AG04450 (cell line): ENCODE measurements at places on chromosomes 16 and 17.
A peak's percentile ranks its signal among the peaks of the same experiment; 100 is the strongest.

DNA sequence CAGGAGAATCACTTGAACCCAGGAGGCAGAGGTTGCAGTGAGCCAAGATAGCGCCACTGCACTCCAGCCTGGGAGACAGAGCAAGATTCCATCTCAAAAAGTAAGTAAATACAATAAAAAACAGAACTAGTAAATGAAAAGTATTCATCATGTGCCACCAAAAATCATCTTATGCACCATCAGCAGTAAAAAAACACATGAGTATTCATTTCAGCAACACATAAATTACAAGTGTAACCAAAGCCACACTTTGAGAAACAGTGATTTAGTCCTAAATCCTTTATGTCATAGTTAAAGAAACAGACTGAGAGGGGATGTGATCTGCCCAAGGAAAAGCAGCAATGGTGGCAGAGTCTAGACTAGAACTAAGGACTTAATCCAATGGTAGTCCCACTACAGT lies 13.0 kb downstream of the DCUN1D3 start:
- DNase-seq, result no peak

DNA sequence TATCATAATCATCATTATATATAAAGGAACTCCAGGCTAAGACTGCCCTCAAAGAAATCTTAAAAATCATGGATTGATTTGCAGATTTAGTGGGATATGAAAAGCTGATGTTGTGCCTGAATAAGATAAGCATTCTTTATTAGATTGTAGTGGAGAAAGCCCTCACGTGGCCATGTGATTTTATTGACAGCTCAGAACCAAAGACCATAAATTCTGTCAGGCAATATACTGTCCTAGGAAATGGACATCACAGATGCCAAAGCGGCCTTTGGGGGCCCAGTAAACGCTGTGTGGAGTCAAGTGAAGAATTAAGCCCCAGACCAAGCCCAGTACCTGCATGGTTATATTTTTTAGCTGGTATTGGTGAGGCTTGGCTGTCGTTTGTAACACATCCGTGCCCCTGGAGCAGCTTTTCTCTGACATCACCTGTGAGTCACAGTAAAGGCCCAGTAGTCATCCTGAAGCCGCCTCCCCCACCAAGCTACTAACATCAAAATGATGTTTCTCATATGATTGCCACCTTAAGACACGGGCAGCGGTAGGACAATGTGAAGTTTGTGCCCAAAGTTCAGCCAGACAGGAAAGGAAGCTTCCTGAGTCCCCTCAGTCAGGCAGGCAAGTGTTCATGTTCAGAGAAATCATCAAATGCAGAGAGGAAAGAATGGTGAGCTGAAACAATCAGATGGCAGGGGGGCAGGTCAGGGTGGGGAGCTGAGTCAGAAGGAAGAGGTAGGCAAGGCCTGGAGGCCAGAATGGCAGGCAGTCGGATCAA lies 209.4 kb downstream of the IRX3 start:
- peak; percentile 7 for DNase-seq

DNA sequence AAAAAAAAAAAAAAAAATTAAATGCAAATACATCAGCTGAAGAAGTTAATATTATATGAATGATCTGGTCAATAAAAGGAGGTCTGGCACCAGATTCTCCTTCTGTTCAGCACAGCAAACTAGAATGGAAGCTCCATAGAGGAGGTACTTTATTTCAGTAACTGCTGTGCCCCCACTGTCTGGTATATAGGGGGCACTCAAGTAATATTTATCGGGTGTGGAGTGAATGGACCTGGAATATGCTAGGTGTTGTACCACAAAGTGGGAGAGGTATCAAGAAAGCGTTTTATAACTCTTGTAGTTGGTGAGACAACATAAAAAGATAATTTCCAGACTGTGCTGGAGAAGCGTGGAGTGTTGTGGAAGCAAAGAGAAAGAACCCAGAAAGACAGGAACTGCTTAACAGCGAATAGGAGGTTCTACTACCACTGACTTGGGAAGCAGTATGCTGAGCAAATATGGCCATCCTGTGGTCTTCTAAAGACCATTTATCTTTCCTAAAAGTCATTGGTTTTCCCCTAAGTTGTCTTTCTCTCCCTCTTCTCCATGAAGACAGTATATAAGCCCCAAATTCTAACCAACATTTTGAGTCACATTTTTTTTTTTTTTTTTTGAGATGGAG lies 12.2 kb upstream of the PRKCA start:
- no peak for DNase-seq

GRCh38 chr16:85746460-85747215 lies 4.3 kb downstream of the C16orf74 start:
- no peak for DNase-seq

DNA sequence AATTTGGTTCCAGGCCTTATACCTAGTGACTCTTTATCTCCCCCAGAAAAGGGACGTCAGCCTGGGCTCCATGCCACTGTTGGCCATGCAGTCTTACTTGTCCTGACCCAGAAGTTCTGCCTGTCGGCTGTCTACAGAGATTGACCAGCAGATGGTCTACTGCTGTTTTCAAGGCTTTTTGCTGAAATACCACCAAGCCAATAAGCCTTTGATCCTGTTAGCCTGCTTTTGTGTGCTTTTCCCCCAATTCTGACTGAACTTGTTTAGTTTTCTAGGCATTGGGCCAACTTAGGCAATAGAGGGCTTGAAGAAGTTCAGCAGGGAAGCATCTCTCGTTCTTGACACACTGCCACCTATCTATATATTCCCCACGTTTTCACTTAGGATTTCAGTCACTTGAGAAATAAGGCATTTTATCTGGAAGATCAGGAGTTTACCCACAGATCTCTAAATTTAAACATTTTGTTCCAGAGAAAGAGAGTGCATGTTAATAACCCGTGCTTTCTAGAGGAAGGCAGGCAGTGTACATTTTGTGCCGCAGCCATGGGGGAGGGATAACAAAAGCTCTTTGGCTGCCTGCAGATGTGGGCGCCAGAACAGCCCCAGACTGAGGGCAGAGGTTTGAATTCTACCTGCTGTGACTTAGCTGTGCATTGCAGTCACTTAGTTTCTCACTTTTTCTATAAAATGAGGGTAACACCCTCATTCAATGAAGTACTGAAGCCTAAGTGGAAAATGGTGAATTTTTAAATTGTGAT lies 12.3 kb upstream of the CARMIL2 start:
- peak; percentile 45 for DNase-seq

DNA sequence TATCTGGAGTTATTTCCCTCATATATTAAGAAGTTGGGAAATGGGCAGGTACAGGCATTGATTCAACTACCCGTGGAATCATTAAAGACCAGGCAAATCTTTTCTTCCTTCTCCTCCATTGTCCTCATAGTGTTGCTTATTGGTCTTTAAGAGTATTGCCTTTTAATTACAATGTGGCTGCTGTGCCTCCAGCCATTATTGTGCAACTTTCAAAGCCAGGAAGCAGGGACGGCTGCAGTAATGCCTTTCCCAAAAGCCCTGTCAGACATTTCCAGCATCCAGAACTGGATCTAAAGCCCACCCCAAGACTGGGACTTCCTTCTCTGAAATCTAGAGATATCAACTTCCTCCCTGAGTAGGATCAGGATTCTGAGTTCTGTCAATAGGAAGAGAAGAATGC lies 42.3 kb upstream of the MED9 start:
- no peak for DNase-seq

GRCh38 chr17:69012895-69013805 lies 47.6 kb downstream of the ABCA9 start:
- DNase-seq, result no peak

DNA sequence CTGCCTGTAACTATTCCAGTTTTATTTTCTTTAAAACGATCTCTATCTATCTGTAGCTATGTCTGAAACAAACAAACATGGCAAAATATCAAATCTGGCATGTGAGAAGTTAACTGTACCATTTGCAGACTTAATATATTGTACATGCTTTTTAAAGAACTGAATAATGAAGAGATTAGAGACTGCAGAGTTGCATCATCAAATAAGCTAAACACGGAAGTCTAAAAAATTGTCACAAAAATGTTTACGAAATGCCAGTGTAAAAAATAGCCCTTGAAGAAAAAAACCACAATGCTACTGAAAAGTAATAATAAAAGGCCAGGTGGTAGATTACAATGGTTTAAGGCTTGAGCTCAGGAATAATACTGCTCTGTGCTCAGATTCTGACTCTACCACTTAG lies 43.1 kb downstream of the HS3ST3A1 start:
- no peak for DNase-seq

DNA sequence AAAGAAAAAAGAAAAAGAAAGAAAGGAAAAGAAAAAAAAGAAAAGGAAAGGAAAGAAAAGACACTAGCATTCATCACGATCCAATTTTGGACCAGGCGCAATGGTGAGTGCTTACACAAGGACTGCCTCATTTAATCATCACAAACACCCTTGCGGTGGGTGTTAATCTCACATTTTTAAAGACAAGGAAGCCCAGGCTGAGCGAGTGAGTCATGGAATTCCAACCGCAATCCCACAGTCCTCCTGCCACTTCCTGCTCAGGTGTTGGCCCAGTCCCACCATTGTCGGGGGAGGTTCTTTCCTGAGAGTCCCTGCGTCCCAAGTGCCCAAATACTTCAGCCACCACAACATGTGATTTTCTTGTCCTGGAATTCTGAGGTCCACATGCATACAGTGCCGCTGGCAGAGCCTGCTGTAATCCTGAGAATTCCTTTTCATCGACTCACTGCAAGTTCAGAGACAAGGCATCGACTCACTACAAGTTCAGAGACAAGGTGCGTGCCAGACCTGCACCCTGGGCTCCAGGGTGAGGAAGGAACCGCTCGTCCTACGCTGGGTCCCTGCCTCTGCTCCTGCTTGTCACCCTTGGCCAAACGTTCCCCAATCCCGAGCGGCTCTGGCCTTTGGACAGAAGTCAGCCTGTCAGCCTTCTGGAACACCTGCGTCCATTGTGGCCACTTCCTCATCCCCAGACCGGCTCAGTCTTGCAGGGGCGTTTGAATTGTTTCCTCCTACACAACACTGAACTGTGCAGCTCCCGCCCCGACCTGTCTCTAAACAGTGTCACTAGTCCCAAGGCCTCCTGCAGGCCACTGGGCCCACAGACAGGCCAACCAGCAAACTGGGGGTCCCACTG lies 5.8 kb downstream of the ZG16B start:
- peak; percentile 79 for DNase-seq

DNA sequence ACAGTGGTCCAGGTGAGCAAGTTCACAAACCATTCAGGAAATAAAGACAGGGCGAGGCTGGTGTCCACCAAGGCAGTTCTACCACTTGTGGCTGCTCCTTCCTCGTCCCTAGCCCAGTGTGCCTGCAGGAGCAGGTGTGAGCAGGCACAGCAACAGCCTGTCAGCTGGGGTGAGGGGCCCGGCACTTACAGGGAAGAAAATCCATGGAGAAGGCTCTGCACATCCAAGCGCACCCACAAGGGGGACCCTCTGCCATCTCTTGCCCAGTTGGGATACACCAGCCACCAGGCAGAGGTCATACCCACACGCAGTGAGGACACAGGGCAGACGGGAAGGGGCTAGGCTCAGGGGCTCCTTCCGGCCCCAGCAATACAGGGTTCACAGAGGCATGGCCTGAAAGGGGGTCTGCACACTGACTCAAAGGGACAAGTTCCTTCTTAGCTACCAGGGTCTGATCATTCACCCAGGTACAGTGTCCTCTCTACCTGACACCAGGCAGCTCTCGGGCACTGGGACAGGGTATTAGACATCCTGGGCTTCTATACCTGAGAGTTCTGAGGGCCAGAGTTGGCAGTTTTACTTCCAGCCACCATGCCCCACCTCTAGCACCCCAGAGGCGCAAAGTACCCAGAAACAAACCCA lies 27.0 kb downstream of the CDIP1 start:
- DNase-seq, result no peak

DNA sequence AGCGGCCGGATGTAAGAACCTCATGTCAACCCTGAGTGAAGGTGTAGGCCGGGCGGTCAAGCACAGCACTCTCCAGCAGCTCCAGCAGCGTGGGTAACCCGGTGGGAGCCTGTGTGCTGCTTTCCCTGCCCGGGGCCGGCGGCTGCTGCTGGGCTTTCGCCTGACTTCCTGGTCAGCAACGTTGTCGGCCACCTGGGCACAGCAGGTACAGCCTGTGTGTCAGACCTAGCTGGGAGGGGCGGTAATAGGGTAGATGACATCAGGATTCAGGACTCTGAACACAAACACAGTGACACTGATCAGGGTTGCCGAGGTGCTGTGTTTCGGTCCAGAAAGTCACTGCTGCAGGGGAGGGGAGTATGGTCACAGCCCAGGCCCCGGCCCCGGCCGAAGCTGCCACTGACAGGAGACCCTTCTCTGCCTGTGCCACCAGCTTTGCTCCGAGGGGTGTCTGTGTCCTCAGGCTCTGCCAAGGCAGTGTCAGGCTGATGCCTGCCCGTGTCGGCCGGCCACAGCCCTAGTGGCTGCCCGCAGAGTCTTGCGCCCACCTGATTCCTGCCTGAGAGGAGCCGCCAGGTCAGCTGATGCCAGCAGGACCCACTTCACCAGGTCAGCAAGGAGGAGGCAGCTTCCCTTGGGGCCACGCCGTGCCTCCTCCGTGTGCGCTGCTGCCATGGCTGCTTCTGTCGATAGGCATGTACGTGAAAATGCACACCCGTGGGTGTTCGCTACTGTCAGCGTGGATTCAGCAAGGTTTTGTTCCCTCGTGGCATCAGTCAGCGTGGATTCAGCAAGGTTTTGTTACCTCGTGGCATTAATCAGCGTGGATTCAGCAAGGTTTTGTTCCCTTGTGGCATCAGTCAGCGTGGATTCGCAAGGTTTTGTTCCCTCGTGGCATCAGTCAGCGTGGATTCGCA lies 9.2 kb downstream of the RAB40C start:
- no peak for DNase-seq

DNA sequence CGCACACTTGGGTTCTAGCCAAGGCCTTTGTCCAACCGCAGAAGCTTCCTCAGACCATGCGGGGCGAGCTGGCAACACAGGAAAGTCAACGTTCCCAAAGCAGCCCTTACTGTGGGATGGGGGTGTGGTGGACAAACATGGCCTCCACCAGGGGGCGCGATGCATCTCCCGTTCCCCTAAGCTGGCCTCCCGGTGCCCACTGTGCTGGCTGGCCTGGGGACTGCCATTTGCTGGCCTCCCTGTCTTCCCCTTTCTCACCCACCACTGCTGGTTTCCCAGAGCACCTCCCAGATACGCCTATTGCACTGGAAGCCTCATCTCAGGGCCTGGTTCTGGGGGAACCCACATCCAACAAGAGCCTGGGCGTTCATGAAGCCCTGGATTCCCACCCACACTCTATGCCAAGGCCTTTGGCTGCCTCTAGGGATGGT lies 145.3 kb downstream of the IRF8 start:
- peak; percentile 23 for DNase-seq

DNA sequence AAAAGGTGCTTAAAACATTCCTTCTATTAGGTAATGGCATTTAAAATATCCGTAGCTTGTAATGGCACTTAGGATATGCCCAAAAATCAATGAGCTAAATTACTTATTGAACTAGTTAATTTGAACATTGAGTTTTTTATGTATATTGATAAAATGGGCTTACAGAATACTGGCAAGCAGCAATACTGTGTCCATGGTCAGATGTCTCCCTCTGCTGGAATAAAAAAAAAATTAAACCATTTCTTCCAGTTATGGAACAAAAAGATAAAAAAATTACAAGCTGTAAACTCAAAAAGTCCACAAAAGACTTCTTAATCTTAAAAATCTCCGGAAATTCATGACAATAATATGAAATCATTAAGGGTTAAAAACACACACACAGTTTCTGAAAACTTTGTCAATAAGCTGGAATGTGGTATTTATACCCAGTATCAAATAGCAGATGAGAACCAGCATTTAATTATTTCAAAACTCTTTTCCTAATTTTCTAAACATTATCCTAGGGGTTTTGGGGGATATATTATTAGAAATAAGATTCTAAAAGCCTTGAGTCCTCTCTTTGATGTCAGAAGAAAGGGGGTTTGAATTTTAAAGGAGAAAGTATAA lies 21.5 kb upstream of the PSMD7 start:
- DNase-seq, result no peak
